ENCODE measurements at places on chromosomes 5 and 9.

DNA sequence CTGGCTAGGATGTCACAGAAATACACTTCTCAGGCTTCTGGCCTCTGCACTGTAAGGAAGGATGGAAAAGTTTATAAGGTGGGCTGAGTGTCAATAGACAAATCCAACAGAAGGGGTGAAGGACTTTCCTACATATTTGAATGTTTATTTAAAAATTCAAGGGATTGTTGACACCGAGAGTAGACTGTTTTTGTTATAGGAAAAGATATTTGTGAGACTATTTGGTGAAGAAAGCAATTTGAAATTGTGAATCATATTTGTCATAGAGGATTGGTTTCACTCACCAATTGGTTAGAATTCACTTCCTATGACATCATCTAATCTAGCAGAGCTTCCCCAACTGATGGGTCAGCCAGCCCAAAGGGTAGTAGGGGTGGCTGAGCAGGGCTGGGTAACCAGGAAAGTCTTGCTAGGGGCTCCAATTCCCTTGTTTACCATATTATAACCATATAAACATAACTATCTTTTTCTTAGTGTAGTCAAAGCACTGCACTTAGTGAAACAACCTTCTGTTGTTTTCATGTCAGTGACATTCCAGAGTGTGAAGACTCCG lies 14.9 kb upstream of the MEGF10 start:
- H3K27ac ChIP-seq, result no peak overlapping the region
- H3K27me3 ChIP-seq, result peaks cover 25% of the 10 kb centered on the region
- no peaks in the 10 kb centered on the region for H3K4me1 ChIP-seq
- H3K36me3 ChIP-seq, result no peaks in the 10 kb centered on the region
- DNase-seq, result no peak
- H3K4me3 ChIP-seq, result no peak overlapping the region

DNA sequence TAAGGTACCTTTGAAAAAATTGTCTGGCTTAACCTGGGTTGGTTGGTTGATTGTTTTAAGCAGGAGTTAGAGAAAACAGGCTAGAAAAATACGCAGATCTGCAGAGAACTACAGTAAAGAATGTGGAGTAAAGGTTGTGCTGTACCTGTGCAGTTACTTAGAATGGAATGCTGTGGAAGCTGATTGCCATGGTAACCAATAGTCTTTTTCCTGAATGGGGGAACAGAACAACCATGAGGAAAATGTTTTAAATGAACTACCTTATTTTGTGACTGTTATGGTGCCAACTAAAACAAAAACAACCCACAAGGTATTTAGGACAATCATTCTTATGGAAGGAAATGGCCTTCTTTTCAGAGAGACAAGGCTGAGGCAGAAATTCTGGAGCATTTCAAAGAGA lies 4.8 kb upstream of the HOMER1 start:
- no peaks in the 10 kb centered on the region for H3K27me3 ChIP-seq
- H3K36me3 ChIP-seq, result no peaks in the 10 kb centered on the region
- H3K4me1 ChIP-seq, result no peaks in the 10 kb centered on the region

DNA sequence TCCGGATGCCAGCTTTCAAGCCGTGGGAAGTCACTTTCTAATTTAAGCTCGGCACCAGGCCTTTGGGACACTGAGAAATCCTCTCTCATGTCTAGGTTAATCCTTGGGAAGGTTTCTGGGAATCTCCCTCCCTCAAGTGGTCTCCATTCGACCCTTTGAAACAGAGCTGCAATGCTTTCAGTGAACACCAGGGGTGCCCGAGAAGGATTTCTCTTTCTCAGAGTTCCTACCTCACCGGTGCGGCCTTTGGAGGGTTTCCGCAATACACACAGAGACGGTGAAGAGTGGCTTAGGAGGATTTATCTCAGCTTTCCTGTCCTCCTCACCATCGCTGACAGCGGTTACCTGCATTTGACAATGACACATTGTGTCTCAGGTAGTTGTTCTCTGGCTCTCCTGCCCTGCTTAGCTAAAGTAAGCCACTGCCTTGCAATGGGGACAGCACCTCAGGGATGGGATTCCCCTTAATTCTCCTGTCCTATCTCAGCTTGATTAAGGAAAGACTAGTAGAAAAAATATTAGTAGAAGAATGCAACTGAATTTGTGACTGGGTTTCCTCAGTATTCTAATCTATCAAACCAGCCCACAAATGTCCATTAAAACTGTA lies 180.6 kb downstream of the GABRG2 start:
- no peaks in the 10 kb centered on the region for H3K4me1 ChIP-seq
- peak; percentile 33 for DNase-seq
- no peaks in the 10 kb centered on the region for H3K27me3 ChIP-seq
- no peak overlapping the region for H3K27ac ChIP-seq
- no peaks in the 10 kb centered on the region for H3K36me3 ChIP-seq

- H3K4me3 ChIP-seq, result no peak overlapping the region
- DNase-seq, result no peak
- no peak overlapping the region for H3K27ac ChIP-seq
- no peaks in the 10 kb centered on the region for H3K36me3 ChIP-seq
These were observed 44.8 kb downstream of the MEGF10 start for GRCh38 chr5:127335381-127335780.

GRCh38 chr5:36751886-36752285 lies 124.7 kb upstream of the NIPBL start:
- no peaks in the 10 kb centered on the region for H3K36me3 ChIP-seq
- peaks cover 51% of the 10 kb centered on the region for H3K27me3 ChIP-seq
- no peak overlapping the region for H3K27ac ChIP-seq
- no peak overlapping the region for H3K4me3 ChIP-seq
- no peaks in the 10 kb centered on the region for H3K4me1 ChIP-seq

- no peaks in the 10 kb centered on the region for H3K36me3 ChIP-seq
- H3K27me3 ChIP-seq, result no peaks in the 10 kb centered on the region
- H3K4me1 ChIP-seq, result peaks cover 4% of the 10 kb centered on the region
- DNase-seq, result peak; percentile 71
- peak overlapping the region; percentile 52 for H3K27ac ChIP-seq
These were observed 375.1 kb upstream of the ST8SIA4 start for GRCh38 chr5:101278011-101278687.

DNA sequence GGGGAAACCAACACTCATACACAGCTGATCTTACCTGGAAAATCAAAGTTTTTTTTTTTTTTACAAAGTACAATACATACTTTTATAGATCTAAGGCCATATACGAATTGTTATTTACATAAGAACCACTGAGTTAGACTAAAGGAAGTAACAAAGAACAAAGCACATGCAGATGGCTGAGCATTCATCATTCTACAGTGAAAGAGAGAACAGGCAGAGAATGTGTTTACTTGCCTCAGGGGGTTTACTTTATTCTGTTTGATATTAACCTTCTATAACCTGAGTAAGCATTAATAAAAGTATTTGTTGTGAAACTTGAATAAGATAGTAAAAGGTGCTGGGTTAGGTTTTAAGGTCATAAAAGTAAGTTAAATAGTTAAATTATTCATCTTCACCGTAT lies 54.7 kb downstream of the SLC38A9 start:
- H3K4me1 ChIP-seq, result peaks cover 8% of the 10 kb centered on the region
- no peaks in the 10 kb centered on the region for H3K36me3 ChIP-seq
- no peaks in the 10 kb centered on the region for H3K27me3 ChIP-seq
- H3K4me3 ChIP-seq, result no peak overlapping the region

DNA sequence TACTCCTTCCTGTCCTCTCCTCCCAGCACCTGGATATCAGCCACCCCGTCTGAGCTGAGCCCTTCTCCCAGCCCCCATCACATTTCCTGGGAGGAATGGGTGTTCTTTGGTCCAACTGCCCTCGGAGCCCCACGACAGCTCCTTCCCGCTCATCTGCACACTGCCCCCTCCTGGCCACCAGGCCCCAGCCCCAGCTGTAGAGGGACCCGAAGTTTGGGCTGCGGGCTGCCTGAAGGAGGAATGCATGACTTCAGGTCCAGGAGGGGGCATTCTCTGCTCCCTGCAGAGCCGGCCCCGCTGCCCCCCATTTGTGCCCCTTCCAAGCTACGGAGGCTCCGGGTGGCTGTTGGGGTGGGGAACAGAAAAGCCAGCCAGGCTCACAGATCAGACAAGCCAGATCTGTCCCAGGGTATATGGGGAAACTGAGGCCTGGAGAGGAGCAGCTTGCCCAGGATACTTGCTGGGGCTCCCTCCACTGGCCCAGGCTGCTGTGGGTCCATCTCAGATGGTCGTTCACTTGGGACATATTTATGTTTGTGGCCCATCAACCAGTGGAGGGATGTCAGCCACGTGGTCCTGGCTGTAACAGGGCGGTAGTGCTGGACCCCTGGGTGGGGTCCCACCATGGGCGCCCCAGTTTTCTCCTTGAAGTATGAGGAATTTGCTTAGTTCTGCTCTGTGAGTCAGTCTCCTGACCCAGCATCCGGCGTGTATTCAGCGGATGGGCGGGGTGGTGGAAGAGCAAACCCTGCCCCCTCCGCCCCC lies 33.1 kb downstream of the DAB2IP start:
- H3K4me1 ChIP-seq, result peaks cover 12% of the 10 kb centered on the region
- H3K4me3 ChIP-seq, result no peak overlapping the region
- no peak overlapping the region for H3K27ac ChIP-seq
- H3K36me3 ChIP-seq, result no peaks in the 10 kb centered on the region
- H3K27me3 ChIP-seq, result no peaks in the 10 kb centered on the region

DNA sequence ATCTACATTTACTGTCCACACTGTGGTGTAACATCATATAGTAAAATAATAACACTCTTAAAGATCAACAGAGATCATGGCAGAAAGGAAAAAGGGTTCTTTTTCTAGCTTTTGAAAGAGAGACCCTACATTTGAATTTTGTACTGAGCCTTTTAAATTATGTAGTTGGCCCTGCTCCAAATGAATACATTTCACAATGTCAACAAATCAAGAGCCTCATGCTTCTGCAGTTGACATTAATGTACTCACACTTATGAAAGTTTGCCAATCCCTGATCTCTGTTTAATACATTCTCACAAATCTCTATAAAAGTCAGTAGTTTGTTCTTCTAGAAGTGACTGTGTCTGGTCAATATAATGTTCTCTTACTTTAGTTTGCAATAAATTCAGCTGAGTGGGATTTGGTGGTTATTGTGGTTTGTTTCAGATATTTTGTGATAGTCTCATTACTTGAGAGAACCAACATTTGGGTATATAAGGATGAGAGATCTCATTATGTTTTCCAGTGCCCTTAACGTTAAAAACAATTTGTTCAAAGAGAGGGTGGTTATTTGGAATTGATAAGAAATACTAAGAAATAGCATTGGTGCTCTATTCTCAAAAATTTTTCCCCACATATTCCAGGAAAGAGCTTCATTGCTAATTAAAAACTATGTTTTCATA lies 277.8 kb upstream of the FTMT start:
- no peaks in the 10 kb centered on the region for H3K4me1 ChIP-seq
- no peak overlapping the region for H3K4me3 ChIP-seq
- H3K36me3 ChIP-seq, result no peaks in the 10 kb centered on the region
- H3K27ac ChIP-seq, result no peak overlapping the region

DNA sequence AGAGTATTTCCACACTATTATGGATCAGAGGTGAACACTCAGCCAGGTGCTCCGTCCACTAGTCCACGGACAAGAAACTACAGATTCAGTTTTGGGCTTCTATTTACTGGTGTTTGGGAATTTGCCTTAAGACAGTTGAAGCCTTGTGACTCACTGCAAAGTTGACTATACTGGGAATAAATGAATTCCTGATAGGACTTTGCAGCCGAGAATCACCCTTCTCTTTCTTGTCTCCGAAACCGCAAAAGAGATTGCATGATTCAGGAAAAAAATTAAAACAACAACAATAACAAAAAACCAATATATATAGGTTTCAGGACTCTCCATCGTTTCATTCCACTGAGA lies 716 bp downstream of the TMEM171 start:
- no peaks in the 10 kb centered on the region for H3K36me3 ChIP-seq
- H3K27me3 ChIP-seq, result no peaks in the 10 kb centered on the region
- peaks cover 25% of the 10 kb centered on the region for H3K4me1 ChIP-seq
- H3K4me3 ChIP-seq, result peak overlapping the region; percentile 92
- DNase-seq, result peak; percentile 39
